ENCODE measurements at places on chromosomes 6 and 20.

- no peak for DNase-seq
These were observed 82.9 kb downstream of the LRFN2 start for GRCh38 chr6:40504274-40504673.

DNA sequence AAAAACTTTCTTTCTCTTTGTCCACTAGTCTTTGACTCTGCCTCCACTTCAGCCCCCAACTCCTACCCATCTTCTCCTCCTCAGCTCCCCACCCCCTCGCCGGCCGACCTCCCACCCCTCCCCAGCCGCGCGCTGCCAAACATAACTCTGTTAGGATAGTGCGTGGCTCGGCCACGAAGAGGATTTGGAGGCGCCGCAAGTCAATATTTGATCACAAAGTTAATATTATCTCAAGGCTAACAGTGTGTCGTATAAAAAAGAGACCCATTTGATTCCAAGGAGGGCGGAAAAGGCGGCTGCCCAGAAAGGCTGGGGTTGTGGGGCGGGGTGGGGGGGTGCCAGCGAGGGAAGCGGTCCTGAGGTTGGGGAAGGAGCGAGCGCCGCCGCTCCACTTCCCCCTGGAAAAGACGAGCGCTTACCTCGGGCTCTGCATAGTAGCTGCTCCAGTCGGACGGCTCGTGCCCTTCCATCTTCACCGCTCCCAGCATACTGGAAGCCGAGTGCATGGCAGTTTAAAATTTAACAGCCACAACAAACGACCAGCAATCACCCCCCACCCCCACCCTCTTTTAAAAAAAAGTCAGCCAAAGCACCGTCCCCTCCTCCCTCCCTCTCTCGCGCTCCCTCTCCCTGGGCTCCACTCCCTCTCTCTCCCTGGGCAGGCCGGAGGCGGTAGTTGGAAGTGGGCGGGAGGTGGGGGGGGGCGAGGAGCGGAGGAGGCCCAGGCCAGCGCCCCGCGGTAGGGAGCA, 425 bp downstream of the FOXA2 start:
- no peak for DNase-seq

GRCh38 chr6:36997811-36998722, 7.4 kb upstream of the FGD2 start:
- DNase-seq: no peak

GRCh38 chr6:97405818-97406409, 122.9 kb upstream of the MMS22L start:
- no peak for DNase-seq

GRCh38 chr6:112912416-112913101, 565.4 kb downstream of the RFPL4B start:
- DNase-seq: no peak

- DNase-seq: no peak
These were observed 44.0 kb downstream of the PANK2 start for GRCh38 chr20:3933218-3933617.

- DNase-seq: no peak
These were observed 46.8 kb upstream of the SLCO4A1 start for GRCh38 chr20:62595491-62595890.

GRCh38 chr6:24971067-24971466, 35.3 kb upstream of the RIPOR2 start:
- no peak for DNase-seq

GRCh38 chr6:149212892-149213801, 104.4 kb upstream of the TAB2 start:
- no peak for DNase-seq

- DNase-seq: no peak
These were observed 200.3 kb downstream of the RNGTT start for GRCh38 chr6:88763160-88763559.

DNA sequence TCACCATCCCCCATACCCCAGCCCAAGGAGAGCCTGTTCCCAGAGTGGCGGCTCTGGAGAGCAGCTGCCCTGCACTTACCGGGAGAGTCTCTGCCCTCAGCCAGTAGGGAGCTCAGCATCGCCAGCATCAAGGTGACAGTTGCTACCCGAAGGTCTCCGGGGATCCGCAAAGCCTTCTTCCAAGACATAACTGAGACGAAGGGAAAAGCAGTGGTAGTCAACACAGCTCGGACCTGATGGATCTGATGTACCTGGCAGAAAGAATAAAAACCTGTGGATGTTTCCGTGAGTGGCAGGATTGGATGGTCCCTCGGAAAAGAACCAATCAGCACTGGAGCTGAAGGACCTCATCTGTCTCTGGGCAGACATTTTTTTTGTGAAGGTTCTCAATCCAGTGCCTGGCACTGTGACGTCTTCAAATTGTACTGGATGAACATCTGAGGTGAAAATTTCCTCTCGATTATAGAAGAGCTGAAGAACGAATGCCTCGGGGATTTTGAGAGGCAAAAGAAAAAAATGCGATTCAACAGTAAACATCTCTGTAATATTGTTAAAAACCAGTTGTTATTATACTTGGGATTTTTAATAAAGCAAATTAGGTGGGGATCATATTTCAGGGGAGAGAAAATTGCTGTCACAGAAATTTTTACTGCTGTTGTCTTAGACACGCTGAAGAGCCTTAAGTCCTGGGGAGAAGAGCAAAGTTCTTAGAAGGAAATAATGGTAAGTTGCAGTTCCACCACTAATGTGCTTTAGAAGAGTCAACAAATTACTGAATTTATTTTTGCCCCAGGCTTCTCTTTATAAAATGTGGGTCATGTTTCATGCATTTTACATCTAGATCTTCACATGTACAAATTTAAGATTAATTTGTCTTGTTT, at the start of gene HLA-DQB1:
Gene HLA-DQB1 (minus strand): TSS at position 238 of the 881 bp plus-strand sequence. CDS start 50 bp downstream, at position 188.
- no peak for DNase-seq
